Activated naive CD4-positive, alpha-beta T cell treated with anti-CD3 and anti-CD28 coated beads, Interleukin-2, amount 50 U/mL, for 16 hours (primary cell): ENCODE measurements at places on chromosomes 11 and 22.
A peak's percentile ranks its signal among the peaks of the same experiment; 100 is the strongest.

DNA sequence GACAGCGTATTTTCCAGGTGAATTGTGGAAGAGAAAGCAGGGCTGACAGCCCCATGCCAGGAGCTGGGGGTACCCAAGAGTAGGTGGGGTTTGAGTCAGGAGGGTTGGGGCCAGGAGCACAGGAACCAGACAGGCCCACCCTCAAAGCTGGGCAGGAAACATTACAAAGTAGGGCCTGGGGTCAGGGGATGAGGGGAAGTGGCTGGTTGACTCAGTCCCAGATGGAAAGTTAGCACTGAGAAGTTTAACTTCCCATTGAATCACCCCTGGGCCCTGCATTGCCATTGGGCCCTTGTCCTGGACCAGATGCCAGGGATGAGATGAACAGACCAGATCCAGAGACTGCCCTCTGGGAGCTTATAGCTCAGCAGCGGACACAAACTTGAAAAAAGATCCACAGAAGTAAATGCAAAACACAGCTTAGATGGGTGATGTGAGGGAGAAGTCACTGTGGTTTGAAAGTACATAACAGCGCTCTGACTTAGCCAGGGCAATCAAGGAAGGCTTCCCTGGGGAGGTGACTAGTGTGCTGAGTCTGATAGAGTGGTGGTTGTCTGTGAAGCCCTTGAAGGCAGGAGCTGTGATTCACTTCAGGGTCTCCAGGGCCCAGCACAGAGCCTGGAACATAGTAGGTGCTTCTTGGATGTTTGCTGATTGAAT is 2.2 kb downstream of the MAFF start:
- DNase-seq: no peak

DNA sequence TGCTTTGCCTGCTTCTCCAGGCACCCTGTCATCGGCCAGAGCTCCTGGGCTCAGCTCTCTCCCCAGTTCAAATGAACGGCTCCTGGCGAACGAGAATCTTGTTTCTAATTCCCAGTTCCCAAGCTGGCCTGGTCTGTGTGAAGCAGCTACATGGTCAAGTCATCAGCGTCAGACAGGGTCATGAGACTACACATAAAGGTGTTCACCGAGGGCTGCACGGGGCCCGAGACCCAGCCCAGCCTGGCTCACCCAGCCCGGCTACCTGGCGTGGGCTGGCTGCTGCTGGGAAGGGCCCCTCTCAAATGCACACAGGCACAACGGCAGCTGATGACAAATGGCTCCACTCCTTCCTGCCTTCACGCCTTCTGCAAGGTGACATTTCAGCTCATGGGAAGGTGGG is 14.6 kb upstream of the CELSR1 start:
- DNase-seq: no peak

- DNase-seq: no peak
Observed at GRCh38 chr11:27786864-27787263, 86.6 kb upstream of the BDNF start.

- DNase-seq: no peak
Observed at GRCh38 chr11:23509821-23510220, 649.5 kb upstream of the CCDC179 start.

GRCh38 chr11:115421352-115421991 is 82.7 kb downstream of the CADM1 start:
- DNase-seq: no peak

- peak; percentile 82 for DNase-seq
Observed at GRCh38 chr11:121451986-121452608, at the start of gene SORL1. TSS of gene SORL1 (plus strand) at chr11:121452314. CDS start at chr11:121452332, 18 bp downstream.

DNA sequence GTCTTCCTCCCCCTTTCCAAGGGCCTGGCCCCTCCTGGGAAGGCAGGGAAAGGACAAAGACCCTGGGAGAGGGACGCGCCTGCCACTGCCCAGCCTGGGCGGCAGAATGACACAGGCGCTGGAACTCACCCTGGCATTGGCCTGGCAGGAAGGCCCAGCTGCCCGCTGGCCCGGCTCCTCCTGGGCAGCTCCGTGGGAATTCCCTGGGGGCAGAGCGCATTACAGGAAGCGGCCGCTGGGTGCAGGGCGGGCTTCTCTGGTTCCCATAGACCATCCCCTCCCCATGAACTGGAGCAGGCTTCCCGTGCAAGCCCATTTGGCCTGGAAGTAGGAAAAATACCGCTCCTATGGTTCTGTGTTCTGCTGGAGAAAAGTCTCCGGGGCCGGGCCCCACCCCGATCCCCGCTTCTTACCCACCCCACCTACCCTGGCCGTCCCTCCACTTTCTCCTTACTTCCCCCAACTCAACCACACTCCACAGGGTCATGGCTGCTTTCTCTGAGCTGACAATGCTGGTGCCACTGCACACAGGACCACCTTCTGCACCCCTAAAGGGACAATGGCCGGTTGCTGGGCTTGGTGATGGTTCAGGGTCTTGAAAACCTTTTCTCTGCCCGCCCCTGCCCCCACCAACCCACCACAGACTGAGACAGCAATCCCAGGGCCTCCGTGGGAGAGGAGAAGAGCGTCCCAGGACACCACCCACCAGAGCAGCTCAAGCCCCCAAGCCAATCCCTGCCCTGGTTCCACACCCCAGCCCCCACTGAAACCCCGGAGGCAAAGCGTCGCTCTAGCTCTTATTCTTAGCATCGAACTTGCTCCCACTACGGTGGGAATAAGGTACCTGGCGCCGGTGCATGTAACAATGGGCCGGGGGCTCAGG is 58.9 kb downstream of the LINC01488 start:
- DNase-seq: no peak

GRCh38 chr11:19191530-19192169 is 10.1 kb downstream of the CSRP3 start:
- no peak for DNase-seq

- DNase-seq: no peak
Observed at GRCh38 chr22:45615364-45615763, 56.3 kb upstream of the ATXN10 start.

- DNase-seq: no peak
Observed at GRCh38 chr11:100673063-100673462, 14.0 kb upstream of the ARHGAP42 start.

GRCh38 chr22:35538801-35539321 is 1.8 kb upstream of the RASD2 start:
- DNase-seq: peak; percentile 44

DNA sequence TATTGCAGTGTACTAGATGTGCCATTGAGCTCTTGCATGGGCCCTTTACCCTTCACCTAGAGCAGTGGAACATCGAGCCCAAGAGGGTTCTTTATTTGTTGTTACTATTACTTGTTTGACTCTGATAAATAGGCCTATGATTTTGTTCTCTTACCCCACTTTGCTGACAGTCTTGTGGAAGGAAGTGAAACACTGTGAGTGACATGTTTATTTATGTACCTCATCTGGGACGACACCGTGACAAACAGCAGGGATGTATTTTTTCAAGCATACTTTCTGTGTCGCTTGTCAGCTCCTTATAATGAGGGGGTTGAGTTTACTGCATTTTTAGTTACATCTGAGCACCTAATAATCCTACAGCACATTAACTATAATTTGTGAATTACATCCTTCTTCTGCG is 1010.3 kb upstream of the TENM4 start:
- DNase-seq: no peak

- DNase-seq: no peak
Observed at GRCh38 chr22:46057246-46058090, 80.5 kb upstream of the WNT7B start.

DNA sequence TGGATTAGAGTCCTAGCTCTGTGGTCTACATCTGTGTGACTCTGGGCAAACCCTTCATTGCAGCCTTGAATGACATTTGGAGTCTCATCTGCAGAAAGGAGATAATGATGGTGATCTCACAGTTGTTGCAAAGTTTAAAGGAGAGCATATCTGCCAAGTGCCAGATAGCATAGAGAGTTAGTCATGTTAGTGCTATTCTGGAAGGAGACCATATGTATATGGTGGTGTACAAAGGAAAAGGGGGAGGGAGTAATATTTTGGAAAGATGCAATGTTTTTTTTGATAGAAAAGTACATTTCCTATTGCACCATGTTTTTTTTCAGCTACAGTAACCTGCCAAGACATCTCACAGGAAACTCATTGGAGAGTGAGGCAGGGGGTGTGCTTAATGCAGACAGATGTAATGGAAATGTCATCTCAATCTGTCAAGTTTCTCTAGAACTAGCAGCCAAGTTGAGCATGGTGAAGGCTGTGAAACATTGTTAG is 92.1 kb upstream of the NARS2 start:
- no peak for DNase-seq

DNA sequence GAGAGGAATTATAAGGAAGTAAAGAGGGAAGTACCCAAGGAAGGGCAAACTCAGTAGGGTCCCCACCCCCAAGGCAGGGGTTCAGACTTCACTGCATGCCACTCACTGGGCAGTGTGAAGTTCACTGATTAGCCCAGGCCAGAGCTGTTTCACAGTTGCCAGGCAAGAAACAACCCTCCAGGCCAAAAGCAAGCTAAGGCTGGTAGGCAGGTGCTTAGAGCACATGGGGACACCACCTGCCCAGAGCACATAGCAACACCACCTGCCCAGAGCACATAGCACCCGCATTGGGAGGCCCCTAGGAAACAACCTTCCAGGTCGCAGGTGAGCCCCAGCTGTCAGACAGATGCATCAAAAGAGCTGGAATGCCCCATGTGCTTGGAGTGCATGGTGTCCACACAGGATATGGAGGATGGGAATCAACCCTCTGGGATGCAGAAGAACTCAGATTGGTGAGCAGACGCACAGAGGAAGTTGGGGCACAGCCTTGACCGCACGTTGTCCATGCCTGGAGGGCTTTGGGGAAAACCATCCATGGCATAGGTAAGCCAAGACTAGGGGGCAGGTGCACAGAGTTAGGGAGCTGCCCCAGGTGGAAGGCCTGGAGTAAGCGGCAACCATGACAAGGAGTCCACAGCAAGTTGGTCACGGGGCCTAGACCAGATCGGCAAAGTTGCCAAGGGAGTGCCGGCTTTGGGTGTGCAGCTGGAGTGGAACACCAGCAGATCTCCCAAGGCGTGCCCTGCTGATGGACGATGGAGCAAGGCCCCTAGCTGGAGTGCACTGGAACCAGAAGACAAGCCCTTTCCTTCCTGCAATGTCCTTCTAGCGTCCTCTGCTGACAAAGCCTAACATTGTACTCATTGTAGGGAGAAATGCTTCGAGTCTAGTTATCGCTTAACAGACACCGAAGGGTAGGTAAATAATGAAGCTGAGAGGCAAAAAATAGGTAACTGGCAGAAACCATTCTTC is 7.8 kb upstream of the TMEM216 start:
- no peak for DNase-seq

DNA sequence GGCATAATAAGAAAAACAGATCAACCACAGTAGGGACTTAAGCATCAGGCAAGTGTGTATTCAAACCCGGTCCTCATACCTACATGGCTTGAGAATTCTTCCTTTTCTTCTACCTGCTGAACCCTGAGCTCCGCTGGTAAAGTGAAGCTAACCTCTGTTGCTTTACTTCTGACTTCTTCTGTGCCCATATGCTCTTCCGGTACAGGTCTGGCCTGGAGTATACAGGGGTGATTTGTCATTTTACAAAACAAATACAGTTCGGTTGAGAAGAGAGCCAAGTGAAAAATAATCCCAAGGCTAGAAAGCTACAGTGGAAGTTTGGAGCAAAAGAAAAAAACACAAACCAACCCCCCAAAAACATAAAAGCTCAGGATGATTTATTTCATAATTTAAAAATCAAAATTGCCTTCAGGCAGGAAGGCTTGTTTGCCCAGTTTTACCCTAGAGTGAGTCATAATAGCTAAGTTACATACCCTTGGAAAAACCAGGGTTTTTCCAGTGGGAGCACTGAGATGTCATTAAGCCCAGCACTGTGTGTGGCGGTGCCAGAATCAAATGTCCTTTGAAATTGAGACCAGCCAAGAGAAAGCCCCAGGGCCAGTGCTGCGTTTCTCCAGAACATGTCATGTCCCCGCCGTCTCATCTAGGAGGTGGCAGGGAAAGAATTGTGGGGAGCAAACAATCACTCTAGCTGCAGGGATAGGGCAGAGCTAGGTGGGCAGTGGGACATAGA is 305.5 kb upstream of the ISX start:
- no peak for DNase-seq

DNA sequence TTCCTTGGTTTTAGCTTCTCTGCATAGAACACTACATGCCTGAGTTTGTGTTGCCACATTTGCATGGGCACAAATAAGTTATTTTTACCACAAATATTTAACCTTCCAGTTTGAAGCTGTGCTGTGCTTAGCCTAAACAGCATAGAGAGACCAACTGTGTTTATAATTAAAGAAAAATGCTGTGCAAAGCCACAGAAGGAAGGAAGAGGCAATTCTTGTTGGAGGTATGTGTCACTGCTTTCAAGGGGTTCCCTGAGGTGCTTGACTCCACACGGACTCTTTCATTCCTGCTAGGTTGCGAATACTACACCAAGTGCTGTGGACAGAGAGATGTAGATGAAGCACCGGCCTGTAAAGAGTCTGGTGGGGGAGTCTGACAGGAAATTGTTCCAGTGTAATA is 47.6 kb upstream of the OLFML1 start:
- no peak for DNase-seq

- no peak for DNase-seq
Observed at GRCh38 chr11:83914995-83915394, 628.8 kb upstream of the CCDC90B start.

- no peak for DNase-seq
Observed at GRCh38 chr11:95459291-95460042, 228.5 kb upstream of the SESN3 start.

DNA sequence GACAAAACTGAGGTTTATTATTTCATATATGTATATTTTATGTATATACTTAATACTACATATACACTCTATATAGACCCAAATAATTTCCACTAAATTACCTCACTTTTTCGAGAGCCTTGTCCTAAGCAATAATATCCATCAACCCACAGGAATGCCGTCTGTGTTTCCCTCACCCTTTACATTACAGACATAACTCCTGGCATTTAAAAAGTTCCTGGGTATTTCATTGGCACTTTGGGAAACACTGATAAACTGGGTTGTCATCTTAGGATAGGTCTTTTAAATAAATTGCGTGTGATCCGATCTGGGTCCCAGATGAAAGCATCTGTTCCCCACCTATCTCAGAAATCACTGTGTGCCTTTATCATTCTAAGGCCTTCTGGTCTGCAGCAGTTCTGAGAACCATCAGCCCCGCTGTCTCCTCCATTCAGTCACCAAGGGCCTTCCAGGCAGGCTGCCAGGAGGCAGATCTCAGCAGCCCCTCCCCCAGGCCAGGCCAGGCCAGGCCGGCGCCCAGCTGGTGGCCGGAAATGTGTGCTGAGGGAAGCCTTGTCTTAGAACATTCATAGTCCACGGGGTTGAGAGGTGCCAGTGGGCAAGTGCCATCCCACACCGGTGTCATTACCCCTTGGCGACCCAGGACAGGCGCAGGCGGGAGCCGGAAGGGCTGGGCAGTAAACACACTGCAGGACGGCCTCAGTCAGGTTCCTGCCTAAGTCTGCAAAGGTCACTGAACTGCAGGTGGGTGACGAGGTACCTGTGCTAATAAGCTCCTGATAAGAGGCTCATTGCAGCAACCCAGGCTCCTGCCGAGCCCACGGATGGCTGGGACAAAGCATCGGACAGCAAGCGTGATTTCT is 3.3 kb downstream of the FGF19 start:
- DNase-seq: no peak
